ENCODE measurements at places on chromosomes 7 and 10.

DNA sequence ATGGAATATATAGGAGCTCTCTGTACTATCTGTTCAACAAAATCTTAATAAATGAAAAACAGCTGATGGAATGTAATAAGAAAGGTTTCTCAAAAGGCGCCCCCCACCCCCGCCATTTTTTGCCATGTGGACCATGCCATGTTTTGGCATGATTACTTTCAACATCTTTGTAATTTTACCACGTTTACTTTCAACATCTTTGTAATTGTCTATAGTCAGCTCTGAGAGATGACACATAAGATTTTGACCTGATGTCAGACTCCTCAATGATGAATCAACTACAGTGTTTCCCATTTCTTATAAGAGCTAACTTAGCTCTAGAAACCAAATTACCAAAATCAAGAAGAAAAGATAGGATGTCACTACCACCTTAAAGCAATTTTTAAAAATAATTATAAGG, 144.9 kb upstream of the AHR start:
- no peak for DNase-seq

DNA sequence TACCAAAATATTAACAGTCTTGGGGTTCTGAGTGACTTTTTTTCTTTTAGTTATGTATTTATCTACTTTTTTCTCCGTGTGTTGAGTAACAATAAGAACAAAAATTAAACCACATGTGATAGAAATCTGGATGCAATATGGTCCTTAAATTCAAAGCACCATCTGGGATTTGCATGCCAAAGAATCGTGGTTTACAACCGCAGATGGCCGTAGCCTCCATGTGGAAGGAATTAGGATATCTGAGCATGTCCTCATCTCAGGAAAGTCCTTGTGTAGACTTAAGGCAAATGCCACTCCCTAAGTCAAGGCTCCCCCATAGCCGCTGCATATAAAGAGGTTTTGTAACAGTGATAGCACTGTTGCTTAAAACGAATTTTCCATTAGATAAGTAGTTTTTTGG, 304.0 kb downstream of the ZEB1 start:
- DNase-seq, result no peak

DNA sequence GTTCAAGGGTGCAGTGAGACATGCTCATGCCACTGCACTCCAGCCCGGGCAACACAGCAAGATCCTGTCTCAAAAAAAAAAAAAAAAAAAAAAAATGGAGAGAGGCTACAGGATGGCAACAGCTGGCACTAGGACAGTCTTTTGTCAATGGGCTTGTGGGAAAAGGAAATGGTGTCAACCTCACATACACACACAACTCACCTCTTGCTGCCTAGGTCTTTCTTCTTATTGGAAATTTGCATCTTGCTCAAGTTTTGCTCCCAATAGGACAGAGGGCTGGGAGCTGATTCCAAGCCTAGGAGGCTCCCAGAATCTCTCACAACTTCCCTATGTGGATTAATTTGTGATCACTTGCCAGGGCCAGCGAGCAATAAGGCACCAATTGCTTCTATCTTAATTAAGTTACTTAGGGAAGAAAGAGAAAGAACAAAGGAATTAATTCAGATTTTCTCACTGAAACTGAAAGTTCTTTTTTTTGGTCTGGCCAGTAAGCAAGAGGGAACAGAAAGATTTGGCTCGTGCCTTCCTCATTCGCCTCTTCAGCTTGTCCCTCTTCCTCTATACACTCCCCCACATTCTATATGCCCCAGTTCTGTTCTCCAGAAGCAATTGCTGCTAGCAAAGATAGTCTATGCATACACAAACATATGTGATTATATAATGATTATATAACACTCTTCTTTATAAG, 33.8 kb downstream of the MAP3K8 start:
- DNase-seq, result no peak

DNA sequence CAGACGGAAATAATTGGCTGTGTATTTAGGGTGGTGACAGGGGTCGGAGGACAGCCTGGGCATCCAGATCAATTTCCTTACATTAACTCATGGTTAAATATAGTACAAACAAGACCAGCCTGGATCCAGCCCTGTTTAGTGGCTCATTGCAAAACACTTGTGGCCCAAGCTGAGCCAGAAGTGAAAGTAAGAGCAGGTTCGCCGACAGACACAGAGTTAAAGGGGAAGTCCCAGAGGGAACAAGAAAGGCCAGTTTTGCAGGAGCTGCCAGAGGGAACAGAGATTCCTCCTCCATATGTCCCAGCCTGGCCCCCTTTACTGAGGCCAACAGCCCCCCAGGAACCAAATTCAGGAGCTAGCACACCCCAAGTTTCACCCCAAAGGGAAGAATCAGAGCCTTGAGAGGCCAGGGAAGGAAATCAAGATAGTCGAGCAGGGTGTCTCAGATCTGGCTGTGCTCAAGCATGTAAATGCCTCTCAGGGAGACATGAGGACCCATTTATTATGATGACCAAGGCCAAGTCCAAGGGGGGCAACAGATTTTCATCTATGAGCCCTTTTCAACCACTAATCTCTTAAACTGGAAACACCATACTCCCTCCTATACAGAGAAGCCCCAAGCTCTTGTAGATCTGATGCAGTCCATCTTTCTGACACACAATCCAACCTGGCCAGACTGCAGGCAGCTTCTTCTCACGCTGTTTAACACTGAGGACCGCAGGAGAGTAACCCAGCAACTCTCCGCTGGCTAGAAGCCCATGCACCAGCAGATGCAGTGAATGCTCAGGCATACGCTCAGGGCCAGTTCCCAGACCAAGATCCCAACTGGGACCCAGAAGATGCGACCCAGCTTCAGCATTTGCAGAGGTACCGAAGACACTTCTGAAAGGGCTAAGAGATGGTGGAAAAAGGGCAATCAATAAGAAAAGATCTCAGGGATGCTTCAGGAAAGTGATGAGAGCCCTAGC, 15.9 kb upstream of the ADCK2 start:
- no peak for DNase-seq

DNA sequence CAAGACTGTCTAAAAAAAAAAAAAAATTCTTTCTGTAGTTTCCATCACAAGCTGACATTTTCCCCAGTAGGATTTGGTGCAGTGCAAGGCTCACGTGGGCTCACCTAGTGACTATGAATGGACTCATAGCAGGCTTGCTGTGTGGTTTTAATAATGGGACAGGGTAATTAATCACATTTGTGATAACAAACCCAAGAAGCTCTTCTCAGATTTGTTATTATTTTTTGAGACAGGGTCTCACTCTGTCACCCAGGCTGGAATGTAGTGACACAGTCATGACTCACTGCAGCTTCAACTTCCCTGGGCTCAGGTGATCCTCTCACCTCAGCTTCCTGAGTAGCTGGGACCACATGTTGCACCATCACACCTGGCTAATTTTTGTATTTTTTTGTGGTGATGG, 40.0 kb downstream of the NACAD start:
- no peak for DNase-seq

GRCh38 chr7:20233362-20233761, 16.2 kb upstream of the MACC1 start:
- no peak for DNase-seq

GRCh38 chr10:37937864-37938263, 38.6 kb downstream of the ZNF25 start:
- no peak for DNase-seq
